ENCODE measurements at places on chromosomes 1 and 21.

DNA sequence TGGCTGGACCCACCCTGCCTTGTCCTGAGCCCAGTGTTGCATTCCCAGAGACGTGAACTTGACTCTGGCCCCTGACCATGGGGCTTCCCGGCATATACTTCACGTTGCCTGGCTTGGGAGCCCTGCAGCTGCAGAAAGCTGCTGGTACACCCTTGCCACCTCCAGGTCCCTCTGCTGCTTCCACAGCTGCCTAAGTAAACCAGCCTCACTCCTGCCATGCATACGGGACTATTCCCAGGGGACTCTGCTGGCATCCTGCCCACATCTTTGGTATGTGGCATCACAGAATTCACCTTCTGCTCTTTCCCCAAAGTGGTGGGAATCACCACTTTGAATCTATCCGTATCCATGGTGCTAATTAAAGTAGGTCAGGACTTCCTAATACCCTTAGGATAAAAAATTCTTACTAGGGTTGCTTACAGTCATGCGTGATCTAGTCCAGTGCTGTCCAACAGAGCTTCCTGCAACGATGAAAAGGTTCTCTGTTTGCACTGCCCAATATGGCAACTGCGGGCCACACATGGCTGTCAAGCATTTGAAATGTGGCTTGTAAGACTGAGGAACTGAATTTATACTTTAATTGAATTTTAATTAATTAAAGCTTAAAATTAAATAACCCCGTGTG, 203.0 kb downstream of the GRIK3 start:
- no peak for DNase-seq

DNA sequence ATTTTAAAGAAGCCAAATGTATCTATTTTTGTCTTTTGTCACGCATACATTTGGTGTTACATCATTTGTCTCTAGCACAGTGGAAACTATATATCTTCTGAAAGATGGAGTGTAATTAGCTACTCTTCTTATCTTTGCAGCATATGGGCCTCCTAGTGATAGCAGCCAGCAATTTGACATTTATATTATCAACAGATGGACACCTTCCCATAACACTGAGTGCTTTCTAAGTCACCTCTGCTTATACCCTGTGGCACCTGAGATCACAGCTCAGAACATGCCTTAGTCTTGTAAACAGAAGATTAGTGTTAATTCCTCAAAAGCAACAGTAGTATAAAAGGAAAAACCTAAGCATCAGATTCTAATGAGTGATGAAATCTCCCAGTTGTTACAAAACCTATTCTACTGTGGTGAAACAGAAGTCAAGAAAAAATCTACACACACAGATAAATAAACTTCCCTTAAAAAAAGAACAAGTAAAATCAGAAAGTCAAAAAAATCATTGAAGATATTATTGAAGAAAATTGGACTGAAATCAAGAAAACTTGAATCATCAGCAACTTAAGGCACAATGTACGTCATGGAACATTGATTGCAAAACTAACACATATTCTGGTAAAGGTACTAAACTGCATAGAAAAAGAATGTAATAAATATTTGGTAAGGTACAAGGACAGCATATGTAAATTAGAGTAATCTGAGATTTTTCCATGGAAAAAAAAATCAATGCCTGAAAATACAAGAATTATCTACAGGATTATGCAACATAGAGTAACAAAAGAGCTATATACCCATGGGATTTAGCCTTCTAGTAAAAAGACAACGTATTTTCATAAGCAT, 61.7 kb downstream of the KCNT2 start:
- DNase-seq = peak; percentile 89

DNA sequence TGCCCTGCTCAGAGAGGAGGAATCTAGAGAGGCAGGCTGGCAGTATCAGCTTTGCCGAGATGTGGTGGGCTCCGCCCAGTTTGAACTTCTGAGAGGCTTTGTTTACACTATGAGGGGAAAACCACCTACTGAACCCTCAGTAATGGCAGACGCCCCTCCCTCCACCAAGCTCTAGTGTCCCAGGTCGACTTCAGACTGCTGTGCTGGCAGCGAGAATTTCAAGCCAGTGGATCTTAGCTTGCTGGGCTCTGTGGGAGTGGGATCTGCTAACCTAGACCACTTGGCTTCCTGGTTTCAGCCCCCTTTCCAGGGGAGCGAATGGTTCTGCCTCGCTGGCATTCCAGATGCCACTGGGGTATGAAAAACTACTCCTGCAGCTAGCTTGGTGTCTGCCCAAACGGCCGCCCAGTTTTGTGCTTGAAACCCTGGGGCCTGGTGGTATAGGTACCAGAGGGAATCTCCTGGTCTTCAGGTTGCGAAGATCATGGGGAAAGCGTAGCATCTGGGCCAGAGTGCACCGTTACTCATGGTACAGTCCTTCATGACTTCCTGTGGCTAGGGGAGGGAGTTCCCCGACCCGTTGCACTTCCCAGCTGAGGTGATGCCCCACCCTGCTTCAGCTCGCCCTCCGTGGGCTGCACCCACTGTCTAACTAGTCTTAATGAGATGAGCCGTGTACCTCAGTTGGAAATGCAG, 43.6 kb downstream of the C21orf91 start:
- no peak for DNase-seq

- no peak for DNase-seq
Measured at GRCh38 chr1:39328095-39328494, 123.6 kb downstream of the MACF1 start.

GRCh38 chr1:30847358-30847972, 61.1 kb downstream of the SDC3 start:
- no peak for DNase-seq

GRCh38 chr1:83017276-83017675, 981.7 kb downstream of the TTLL7 start:
- DNase-seq = no peak

DNA sequence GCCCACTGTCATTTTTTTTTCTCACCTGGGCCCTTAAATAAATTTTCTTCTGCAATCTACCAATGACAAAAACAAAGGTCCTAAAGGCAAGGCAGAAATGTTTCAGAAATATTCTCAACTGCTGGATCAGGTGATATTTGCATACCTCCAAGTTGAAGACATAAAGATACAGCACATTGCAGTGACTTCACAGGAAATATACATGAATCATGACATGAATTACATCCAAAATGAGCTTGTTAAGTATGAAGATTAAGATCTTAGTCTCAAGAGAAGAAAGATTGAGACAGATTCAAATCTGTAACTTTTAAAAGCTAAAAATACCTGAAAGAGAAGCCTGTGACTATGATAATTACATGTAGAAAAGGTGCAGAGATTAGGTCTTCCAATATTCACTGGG, 207.8 kb downstream of the SIPA1L2 start:
- no peak for DNase-seq

GRCh38 chr1:173798078-173798477, 26.4 kb upstream of the DARS2 start:
- DNase-seq = no peak

GRCh38 chr1:1318131-1318652, 6.3 kb downstream of the INTS11 start:
- no peak for DNase-seq

DNA sequence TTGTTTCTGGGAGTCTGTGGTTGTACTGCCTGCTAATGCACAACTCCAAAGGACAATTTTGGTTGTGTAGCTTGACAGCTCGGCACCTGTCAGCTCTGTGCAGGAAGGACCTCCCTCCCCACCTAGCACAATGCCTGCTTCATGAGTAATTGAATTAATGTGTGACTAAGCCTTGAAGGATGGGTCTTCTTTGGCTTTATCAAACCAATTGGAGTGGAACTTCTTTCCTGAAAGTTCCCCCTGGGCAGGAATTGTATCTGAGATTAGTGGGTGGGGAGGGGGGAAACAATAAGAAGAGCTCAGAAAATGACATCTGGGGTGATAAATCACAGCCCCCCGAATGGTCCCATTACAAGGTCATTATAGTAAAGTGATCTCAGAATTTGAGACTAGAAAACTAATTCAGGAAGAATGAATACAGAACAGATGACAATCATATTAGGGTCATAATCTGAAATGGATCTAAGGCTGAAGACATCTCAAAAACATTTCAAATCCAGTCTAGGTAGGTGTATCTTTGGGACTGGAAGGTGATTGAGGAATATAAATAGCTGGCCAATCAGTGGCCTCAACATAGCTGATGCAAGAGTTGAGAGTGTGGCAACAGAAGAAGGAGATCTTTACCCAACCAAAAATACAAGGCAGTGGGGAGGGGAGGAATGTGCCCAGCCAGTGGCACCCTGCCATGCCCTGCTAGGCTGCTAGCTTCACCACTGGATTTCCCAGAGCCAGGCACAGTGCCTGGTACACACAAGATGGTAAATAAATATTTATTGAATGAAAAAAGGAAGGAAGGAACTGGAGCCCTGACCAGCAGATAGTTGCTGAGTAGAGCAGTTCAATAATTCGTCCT, 10.1 kb upstream of the SESN2 start:
- DNase-seq = peak; percentile 73

GRCh38 chr1:20359451-20360330, 69.0 kb downstream of the VWA5B1 start:
- no peak for DNase-seq

DNA sequence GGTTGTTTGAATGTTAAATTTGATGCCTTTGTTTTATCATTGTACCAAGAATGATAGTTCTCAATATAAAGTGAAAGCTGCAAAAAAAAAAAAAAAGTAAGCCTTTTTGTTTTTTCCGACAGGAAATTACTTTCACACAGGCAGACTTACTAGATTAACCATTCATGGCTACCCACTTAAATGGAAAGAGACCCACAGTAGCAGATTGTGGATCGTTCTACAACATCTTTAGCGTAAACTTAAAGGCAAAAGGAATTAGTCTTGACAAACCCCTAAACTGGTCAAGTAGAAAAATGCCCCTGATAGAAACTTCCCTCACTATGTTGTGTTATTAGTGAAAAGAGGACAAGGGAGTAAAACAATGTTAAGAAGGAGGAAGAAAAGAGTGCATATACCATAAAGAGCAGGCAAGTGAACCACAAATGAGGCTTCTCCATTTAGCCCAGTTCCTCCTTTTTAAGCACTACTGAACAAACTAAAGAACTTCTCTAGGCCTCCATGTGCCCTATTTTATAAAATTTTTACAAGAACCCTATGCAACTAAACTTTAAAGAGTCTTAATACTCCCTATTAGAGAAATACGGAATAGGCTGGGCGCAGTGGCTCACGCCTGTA, 1560.3 kb downstream of the MRPL39 start:
- DNase-seq = no peak

- DNase-seq = no peak
Measured at GRCh38 chr1:109620401-109620791, 759 bp downstream of the AMPD2 start.

DNA sequence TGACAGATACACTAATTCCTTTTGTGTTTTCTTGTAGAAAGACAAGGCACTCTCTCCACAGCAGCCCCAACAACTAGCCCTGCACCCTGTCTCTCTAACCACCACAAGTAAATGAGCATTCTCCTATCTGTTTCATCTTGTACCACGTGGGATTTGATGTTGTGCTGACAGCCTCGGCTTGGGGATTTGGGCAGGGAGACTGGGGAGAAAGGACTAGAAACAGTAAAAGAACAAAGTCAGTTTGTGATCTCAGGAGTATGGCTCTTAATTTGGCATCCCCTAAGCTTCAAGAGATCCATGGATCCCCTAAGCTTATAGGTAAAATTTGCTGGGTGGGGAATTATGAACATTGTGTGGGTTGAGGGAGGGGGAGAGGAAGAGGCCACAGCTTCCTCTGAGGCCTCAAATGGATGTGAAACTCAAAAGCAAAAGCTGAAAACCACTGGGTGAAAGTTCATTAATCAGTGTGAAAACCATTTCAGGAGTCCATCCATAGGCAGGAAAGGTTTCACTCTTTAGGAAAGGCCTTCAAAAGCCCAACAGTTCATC, 3.1 kb downstream of the C1orf162 start:
- DNase-seq = no peak

DNA sequence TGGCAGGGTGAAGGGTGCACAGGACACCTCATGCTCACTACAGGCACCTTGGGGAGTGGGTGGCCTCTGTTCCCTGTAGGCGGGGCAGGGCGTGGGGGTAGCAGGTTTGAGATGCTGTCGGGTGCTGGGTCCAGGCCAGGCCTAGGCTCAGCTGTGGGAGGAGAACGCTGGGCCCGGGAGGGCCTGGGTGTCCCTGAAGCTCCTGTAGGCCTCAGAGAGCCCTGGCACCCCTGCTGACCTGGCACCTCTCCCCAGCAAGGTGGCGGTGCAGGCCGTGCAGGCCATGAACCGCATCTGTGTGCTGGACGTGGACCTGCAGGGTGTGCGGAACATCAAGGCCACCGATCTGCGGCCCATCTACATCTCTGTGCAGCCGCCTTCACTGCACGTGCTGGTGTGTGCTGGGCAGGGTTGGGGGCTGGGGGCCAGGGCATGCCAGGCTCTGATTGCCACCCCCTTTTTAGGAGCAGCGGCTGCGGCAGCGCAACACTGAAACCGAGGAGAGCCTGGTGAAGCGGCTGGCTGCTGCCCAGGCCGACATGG, 2.5 kb upstream of the GJC2 start:
- no peak for DNase-seq

GRCh38 chr1:29700491-29700890, 464.2 kb downstream of the PTPRU start:
- DNase-seq = no peak

- no peak for DNase-seq
Measured at GRCh38 chr1:33032126-33032869, 4.4 kb downstream of the AK2 start.

- DNase-seq = no peak
Measured at GRCh38 chr1:61101536-61101935, 19.2 kb downstream of the NFIA start.

- no peak for DNase-seq
Measured at GRCh38 chr1:86906419-86906818, 7.5 kb downstream of the SELENOF start.

Measured in WERI-Rb-1 (cell line).